CD4-positive, alpha-beta T cell treated with Interleukin-15 for 4 hours (primary cell): ENCODE measurements at places on chromosomes 2 and 18.

GRCh38 chr2:241255542-241256167 lies 59.8 kb downstream of the HDLBP start:
- DNase-seq: no peak

DNA sequence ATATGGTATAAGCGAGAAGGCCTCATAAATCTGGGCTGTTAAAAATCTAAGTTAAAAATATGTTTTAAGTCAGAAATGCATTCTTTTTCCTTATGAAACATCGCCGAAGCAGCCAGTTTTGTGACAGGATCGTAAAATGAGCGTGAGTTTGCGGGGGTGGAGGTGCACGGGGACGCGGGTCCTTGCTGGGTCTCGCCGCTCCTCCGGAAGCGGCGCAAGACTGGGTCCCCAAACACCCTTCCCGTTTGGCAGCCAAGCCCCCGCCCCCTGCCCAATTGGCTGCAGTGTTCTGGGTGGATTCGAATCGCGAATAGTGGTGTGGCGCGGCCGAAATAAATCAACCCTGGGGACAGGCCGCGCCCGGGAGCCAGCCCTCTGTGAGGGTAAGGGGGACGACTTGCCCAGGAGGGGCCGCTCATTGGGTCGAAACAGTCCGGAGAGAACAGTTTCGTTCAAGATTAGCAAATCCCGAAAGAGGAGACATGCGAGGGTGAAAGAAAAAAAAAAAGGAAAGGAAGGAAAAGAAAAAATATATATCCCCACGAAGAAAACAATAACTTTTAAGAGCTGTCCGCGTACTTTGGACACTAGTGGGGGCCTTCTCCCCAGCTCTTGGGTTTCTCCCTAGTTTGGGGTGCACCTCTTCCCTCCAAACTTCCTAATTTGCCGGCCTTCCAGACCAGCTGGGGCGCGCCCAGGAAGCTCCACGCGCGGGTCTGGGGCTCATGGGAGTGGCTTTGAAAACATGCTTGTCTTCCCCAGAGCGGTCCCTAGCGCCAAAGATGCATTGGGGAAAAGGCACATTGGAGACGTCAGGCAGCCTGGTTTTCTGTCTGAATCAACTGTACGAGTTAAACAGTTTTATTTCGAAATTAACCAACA lies 3.1 kb upstream of the GATA6 start:
- DNase-seq: no peak

- no peak for DNase-seq
These were observed 406.4 kb downstream of the METTL4 start for GRCh38 chr18:2164644-2165550.

- DNase-seq: peak; percentile 31
These were observed 678 bp downstream of the PIAS2 start for GRCh38 chr18:46916551-46917107.

DNA sequence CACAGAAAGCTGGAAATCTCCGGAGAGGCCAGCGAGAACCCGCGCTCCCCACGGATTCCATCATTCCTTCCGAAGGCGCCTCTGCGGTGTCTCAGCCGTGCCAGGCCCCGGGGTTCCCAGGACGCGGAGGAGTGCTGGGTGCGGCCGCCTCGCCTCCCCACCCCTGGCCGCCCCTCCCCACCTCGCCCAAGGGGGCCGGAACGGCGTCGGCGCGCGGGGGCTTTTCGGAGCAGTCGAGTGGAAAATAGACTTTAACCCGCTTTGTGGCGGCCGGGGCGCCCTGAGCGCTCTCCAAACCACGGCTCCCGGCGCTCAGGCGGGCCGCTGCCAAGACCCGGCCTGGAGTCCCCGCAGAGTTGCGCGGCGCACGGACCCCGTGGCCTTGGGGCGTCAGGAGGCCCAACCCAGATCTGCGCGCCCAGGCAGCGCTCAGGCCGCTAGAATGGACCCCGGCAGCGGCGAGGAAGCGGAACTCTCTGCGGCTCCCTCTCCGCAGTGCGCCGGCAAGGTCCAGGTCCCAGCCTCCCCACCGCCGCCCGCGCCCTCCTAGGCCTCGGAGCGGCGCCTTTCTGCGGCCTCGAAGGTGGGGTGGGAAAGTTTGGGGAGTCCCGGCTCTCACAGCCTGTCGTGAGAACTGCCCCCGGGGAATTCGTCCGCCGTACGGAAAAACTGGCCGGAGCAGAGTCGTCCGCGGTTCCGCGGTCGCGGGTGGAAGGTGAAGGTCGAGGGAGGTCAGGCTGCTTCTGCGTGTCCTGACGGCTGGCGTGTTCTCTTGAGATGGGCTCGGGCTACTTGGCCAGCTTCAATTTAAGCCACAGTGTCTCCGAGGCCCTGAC lies 1.2 kb upstream of the EMX1 start:
- DNase-seq: peak; percentile 15

GRCh38 chr18:36354989-36355388 lies 57.5 kb downstream of the FHOD3 start:
- DNase-seq: no peak

GRCh38 chr2:26940001-26940400 lies 30.4 kb upstream of the MAPRE3 start:
- no peak for DNase-seq

- DNase-seq: no peak
These were observed 214.8 kb downstream of the SP3 start for GRCh38 chr2:173750353-173750801.

GRCh38 chr2:29039718-29040480 lies 34.4 kb downstream of the PCARE start:
- no peak for DNase-seq
